Subcutaneous adipose tissue (tissue), 4 donors: ENCODE measurements at places on chromosomes 12 and 14. TPM values are rescaled to one million over a fixed set of nuclear protein-coding genes. Genes with fewer than 3 reads are reported as not detected.

The NRIP2 gene
- 1.5 TPM for total RNA-seq

The RERGL gene
- 5.3 TPM for total RNA-seq

The ZBTB42 gene
- 18.1 TPM for total RNA-seq

The PIWIL1 gene
- not detected for total RNA-seq
